Aorta (tissue), 5 donors: ENCODE measurements at places on chromosomes 3 and 15. TPM values are rescaled to one million over a fixed set of nuclear protein-coding genes. Genes with fewer than 3 reads are reported as not detected.

- no peak overlapping the region for H3K27ac ChIP-seq
- no peaks in the 10 kb centered on the region for H3K27me3 ChIP-seq
- DNase-seq, result no peak
- peaks cover 7% of the 10 kb centered on the region for H3K4me1 ChIP-seq
- H3K4me3 ChIP-seq, result no peak overlapping the region
These were observed 449.9 kb downstream of the PDCD6IP start for GRCh38 chr3:34248352-34248751.

DNA sequence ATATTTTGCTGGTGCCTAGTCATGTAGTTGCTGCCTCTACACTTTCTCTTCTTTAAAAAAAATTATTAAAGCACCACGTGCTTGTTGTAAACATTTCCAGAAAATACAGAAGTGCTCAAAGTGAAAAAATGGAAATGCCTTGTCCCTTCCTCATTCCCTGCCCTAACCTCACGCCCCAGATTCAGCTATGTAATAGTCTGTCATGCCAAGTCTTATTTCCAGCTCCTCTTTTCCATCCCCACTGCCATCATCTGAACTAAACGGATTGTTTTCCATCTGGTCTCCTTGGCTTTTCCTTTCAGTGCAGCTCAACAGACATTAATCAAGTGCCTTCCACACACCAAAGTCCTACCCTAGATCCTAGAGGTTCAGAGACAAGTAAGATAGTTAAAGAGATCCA lies 15.5 kb downstream of the ZNF774 start:
- H3K4me1 ChIP-seq, result peaks cover 5% of the 10 kb centered on the region
- no peak for DNase-seq
- no peaks in the 10 kb centered on the region for H3K36me3 ChIP-seq
- peak overlapping the region; percentile 59 for H3K27ac ChIP-seq
- H3K4me3 ChIP-seq, result no peak overlapping the region
- no peaks in the 10 kb centered on the region for H3K27me3 ChIP-seq

DNA sequence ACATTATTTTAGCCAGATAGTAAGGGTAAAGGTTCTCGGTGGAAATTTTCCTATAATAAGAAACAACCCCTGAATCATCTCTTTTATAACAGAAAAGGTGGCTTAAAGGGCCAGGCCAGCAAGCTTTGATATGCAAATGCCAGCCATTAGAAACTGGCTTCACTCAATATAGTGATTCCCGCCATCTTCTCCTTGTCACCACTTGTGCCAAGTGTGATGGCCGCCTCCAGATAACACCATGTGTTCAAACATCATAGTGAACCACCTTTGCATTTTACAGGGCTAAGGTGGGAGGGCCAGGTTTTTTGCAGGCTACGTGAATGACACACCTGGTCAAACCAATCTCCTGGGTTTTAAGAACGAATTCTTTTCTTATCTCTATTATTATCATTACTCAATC lies 31.3 kb downstream of the NCEH1 start:
- no peaks in the 10 kb centered on the region for H3K36me3 ChIP-seq
- peaks cover 2% of the 10 kb centered on the region for H3K4me1 ChIP-seq
- no peak overlapping the region for H3K27ac ChIP-seq
- H3K27me3 ChIP-seq, result no peaks in the 10 kb centered on the region
- H3K4me3 ChIP-seq, result no peak overlapping the region

DNA sequence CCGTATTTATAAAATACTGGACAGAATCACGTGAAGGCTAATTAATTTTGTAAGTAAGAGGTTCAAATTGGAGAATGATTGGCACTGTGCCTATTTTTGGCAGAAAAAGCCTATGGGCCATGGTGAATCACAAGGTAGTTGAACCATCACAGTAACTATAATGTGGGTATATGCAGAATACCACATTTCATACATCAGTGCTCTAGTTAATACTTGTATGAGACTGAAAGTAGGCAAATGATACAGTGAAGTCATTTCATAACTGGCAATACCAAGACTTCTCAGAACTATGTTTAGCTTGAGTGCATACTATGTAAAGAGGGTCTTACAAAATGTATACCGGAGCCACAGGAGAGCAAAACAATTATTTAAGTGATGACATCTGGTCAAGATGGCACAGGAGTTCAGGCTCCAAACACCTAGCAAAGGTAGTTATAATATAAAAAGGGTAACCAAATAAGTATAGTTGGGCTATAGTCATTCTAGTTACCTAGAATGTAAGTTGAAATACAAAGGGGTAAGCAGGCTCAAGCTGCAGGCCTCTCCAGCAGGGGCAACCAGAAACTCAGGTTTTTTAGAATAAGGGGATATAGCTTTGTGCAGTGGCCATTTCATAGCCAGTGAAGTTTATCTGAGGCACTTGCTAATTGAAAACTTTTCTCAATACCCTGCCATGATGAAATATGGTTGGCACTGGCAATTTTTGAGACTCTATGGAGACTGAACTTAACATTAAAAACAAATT lies 19.1 kb downstream of the GPR160 start:
- no peak overlapping the region for H3K4me3 ChIP-seq
- no peaks in the 10 kb centered on the region for H3K36me3 ChIP-seq
- no peaks in the 10 kb centered on the region for H3K27me3 ChIP-seq

DNA sequence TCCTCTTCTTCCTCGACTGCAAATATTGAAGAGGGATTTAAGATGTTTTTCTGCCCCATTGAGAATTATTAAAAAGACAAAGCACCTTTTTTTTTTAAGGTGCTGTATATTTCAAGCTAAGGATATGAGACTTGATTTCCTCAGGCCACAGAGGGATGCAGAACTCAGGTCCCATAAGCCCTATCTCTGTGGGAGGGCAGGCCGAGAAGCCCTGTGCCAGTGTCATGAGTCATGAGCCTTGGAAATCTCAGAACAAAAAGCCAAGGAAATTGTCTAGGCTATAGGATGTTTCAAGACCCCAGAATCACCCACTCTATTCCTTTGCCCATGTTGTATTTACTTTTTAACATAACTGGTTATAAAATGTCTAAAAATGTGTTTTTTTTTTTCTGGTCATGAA lies 7.3 kb downstream of the ESYT3 start:
- H3K36me3 ChIP-seq, result no peaks in the 10 kb centered on the region
- no peak overlapping the region for H3K27ac ChIP-seq
- H3K4me1 ChIP-seq, result no peaks in the 10 kb centered on the region

DNA sequence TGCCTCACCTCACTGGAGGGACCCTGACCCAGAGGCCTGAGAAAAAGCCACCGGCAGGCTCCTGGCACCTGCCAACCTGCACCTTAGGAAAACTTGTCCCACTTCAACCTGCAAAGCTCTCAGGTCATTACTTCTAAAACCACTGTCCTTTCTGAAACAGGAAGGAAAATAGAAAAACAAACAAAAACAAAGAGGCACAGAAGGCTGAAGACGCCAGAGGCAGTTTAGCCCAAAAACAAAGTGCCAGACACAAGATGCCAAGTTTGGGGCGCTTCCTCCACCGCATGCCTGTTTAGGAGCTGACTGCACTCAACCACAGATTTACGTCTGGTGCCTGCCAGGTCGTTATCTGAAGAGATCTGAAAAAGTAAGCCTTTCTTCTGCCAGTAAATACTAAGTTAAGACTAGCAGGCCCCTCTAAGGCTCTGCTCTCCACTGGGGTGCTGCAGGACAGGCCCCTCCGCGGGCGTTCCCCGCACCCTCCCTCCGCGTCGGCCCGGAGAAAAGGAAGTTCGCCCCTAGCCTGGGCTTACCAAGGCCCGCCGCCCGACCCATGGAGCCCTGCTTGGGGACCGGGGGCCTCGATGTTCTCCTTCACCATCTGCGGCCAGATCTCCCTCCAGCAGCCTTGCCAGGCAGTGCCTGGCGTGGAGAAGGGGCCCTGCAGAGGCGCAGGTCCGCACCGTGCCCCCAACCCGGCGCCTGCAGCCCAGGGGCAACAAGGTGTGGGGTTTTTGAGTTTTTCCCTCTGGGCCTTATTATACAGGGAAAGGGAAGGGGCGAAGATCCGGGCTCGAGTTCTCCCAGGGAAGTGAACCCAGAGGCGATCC lies 1.3 kb downstream of the GOLGA8A start:
- no peak overlapping the region for H3K27ac ChIP-seq
- H3K4me3 ChIP-seq, result peak overlapping the region; percentile 50
- no peak for DNase-seq
- H3K27me3 ChIP-seq, result no peaks in the 10 kb centered on the region

DNA sequence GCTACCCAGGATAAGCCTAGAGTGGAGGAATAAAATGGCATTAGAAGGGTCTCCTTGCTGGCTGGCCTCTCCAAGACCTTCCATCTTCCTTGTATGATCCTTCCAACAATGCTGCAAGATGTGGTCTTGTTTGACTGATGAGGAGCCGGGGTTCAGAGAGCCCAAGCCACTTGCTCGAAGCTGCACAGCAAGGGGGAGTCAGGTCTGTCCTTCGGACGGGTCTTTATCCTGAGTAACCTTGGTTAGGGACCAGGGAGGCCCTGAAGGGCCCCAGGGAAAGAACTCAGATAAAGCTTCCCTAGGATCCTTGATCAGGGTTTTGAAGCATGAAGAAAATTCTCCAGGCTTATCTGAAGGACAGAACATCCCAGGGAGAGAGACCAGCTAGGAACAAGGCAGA lies 7.0 kb upstream of the DNAJB8 start:
- H3K4me1 ChIP-seq, result no peaks in the 10 kb centered on the region
- H3K4me3 ChIP-seq, result no peak overlapping the region
- no peak overlapping the region for H3K27ac ChIP-seq
- no peaks in the 10 kb centered on the region for H3K27me3 ChIP-seq
- no peak for DNase-seq
- H3K36me3 ChIP-seq, result no peaks in the 10 kb centered on the region

DNA sequence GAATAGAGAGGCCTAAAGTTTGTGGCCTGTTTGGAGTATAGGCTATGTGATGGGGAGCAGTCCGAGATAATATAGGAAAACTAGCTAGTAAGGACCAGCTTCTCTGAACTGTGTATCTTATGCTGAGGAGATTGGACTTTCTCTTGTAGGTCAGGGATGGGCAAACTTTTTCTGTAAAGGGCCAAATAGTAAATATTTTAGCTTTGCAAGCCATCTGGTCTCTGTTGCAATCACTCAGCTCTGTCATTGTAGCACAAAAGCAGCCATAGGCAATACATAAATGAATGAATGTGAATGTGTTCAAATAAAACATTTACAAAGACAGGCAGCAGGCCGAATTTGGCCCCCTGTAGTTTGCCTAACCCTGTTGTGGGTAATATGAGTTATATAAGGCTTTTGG lies 24.5 kb downstream of the TMOD3 start:
- no peak for DNase-seq
- no peaks in the 10 kb centered on the region for H3K36me3 ChIP-seq
- no peak overlapping the region for H3K4me3 ChIP-seq
- H3K27me3 ChIP-seq, result no peaks in the 10 kb centered on the region
- no peaks in the 10 kb centered on the region for H3K4me1 ChIP-seq

DNA sequence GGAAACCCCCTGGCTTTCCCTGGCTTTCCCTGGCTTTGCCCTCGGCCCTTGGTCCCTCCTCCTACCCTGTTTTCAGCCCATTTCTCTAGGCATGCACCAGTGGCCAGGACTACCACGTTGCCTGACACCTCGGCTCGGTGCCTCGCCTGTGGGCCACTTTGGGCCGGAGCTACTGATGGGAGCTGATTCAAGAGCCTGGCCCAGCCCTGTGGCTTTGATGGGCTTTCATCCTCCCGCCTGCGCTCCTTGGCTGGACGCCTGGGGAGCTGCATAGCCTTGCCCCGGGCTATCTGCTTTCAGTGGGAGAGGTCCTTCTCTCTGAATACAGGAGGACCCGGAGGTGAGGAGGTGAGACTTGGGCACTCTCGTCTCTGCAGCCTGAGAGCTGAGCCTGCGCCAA lies 192.7 kb upstream of the HES1 start:
- DNase-seq, result no peak
- no peak overlapping the region for H3K27ac ChIP-seq
- H3K27me3 ChIP-seq, result no peaks in the 10 kb centered on the region

Gene GOLGA8O
- total RNA-seq, result 13.0 TPM

- no peak overlapping the region for H3K27ac ChIP-seq
- H3K4me1 ChIP-seq, result peaks cover 2% of the 10 kb centered on the region
- DNase-seq, result no peak
- H3K4me3 ChIP-seq, result no peak overlapping the region
- H3K27me3 ChIP-seq, result no peaks in the 10 kb centered on the region
These were observed 259.6 kb upstream of the ZNF717 start for GRCh38 chr3:76044601-76045600.

Gene KY
- 1.8 TPM for total RNA-seq

GRCh38 chr3:133834621-133835417 lies 29.2 kb downstream of the SRPRB start:
- H3K4me3 ChIP-seq, result no peak overlapping the region
- no peak overlapping the region for H3K27ac ChIP-seq
- no peaks in the 10 kb centered on the region for H3K36me3 ChIP-seq
